ENCODE measurements at places on chromosomes 5 and 9. TPM values are rescaled to one million over a fixed set of nuclear protein-coding genes. Genes with fewer than 3 reads are reported as not detected.

The AJM1 gene
- total RNA-seq: 4.2 TPM

The GRXCR2 gene
- total RNA-seq: not detected

The IRX1 gene
- total RNA-seq: not detected

The GPR151 gene
- not detected for total RNA-seq

The FST gene
- 0.36 TPM for total RNA-seq

GRCh38 chr5:174159327-174160114 lies 114.0 kb downstream of the NSG2 start:
- peaks cover 2% of the 10 kb centered on the region for H3K27me3 ChIP-seq
- DNase-seq: no peak
- H3K4me1 ChIP-seq: no peaks in the 10 kb centered on the region

DNA sequence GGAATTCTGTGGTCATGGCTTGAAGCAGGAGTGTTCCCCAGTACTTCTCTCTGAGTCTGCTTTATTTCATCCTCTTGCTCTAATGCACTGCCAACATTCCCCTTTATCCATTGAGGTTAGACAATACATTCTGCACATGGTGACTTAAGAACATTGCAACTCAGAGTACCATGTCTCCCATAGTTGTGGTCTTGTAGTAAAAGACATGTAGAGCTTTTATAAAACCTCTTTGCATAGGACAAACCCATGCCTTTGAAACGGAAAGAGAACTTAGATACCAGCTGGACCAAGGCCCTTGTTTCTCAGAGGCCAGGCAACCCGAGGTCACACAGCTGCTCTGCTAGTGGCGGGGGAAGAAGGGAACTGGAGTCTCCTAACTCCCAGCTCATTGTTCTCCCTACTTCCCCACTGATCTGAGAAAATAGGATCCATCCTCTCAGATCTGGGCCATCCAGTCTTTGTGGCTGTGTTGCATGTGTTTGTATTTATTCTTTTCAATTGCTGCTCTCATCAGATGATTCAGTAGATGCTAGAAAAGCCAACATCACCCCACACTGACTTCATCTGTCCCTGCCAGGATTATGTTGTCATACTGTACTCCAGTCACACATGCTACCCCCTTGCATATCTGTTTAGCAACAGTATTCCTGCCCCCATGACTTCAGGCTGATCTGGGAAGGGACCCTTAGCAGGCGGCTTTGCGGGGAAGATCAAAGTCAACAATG lies 236.9 kb downstream of the SAXO1 start:
- H3K4me1 ChIP-seq: no peaks in the 10 kb centered on the region
- no peak overlapping the region for H3K27ac ChIP-seq
- no peaks in the 10 kb centered on the region for H3K27me3 ChIP-seq
- DNase-seq: no peak
- no peaks in the 10 kb centered on the region for H3K36me3 ChIP-seq
- no peak overlapping the region for H3K4me3 ChIP-seq

- H3K4me3 ChIP-seq: peak overlapping the region; percentile 100
- H3K27me3 ChIP-seq: peaks cover 5% of the 10 kb centered on the region
- peaks cover 39% of the 10 kb centered on the region for H3K36me3 ChIP-seq
- no peak for DNase-seq
- peaks cover 33% of the 10 kb centered on the region for H3K4me1 ChIP-seq
- H3K27ac ChIP-seq: peak overlapping the region; percentile 94
Observed at GRCh38 chr5:177591690-177592009, 353 bp upstream of the TMED9 start.

- no peak overlapping the region for H3K27ac ChIP-seq
- peaks cover 10% of the 10 kb centered on the region for H3K4me1 ChIP-seq
- no peaks in the 10 kb centered on the region for H3K27me3 ChIP-seq
- no peak for DNase-seq
Observed at GRCh38 chr5:122141751-122142150, 12.4 kb downstream of the ZNF474 start.

DNA sequence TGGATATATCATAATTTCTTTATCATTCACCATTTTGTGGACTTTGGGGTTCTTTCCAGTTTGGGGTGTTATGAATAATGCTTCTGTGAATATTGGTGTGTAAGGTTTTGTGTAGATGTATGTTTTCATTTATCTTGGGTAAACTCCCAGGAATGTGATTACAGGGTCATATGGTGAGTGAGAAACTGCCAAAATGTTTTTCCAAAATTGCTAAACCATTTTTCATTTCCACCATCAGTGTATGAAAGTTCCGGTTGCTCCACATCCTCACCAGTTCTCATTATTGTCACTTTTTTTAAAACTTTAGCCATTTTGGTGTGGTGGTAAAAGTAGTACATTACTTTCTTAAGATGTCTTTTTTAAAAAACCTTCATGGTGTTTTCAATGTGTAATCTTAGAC lies 152.9 kb downstream of the NIPBL start:
- H3K27ac ChIP-seq: no peak overlapping the region
- H3K36me3 ChIP-seq: peaks cover 26% of the 10 kb centered on the region
- no peaks in the 10 kb centered on the region for H3K4me1 ChIP-seq
- no peaks in the 10 kb centered on the region for H3K27me3 ChIP-seq
- no peak for DNase-seq

DNA sequence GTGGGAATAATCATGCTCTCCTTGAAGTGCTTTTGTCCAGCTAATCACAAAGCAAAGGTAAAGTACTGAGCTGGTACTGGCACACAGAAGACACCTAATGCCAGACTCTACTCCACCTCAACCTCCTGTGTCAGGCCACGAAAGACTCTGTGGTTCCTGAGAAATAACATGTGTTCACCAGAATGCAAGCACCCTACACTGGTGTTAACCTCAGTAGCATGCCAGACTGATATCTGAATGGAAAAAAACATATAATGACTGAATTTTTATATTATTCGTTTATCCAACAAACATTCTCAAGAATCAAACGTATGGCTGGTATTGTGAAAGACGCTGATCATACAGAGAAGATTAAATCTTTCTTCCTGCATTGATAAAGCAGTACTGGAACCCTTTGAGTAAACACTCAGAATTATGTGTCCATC lies 97.1 kb upstream of the IFNE start:
- H3K27me3 ChIP-seq: no peaks in the 10 kb centered on the region
- no peaks in the 10 kb centered on the region for H3K36me3 ChIP-seq
- no peak overlapping the region for H3K27ac ChIP-seq
- H3K4me3 ChIP-seq: peak overlapping the region; percentile 37
- H3K4me1 ChIP-seq: peaks cover 39% of the 10 kb centered on the region
- peak; percentile 40 for DNase-seq

GRCh38 chr5:111415053-111415452 lies 97.3 kb downstream of the STARD4 start:
- no peaks in the 10 kb centered on the region for H3K27me3 ChIP-seq
- no peak overlapping the region for H3K4me3 ChIP-seq
- peak; percentile 26 for DNase-seq
- no peak overlapping the region for H3K27ac ChIP-seq

GRCh38 chr9:1979741-1980367 lies 35.3 kb upstream of the SMARCA2 start:
- H3K36me3 ChIP-seq: no peaks in the 10 kb centered on the region
- H3K4me1 ChIP-seq: no peaks in the 10 kb centered on the region
- no peaks in the 10 kb centered on the region for H3K27me3 ChIP-seq
- no peak for DNase-seq
- no peak overlapping the region for H3K27ac ChIP-seq
- no peak overlapping the region for H3K4me3 ChIP-seq

DNA sequence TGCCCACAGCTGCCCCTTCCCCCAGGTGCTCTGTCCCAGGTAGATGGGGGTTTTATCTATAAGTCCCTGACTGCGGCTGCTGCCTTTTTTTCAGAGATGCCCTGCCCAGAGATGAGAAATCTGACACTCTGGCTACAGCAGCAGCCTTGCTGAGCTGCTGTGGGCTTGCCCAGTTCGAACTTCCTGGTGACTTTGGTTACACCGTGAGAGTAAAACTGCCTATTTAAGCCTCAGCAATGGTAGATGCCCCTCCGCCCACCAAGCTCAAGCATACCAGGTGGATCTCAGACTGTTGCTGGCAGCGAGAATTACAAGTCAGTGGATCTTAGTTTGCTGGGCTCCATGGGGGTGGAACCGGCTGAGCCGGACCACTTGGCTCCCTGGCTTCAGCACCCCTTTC lies 56.8 kb downstream of the MINAR2 start:
- no peak overlapping the region for H3K4me3 ChIP-seq
- peaks cover 4% of the 10 kb centered on the region for H3K27me3 ChIP-seq
- no peaks in the 10 kb centered on the region for H3K4me1 ChIP-seq
- H3K36me3 ChIP-seq: peaks cover 2% of the 10 kb centered on the region
- DNase-seq: no peak
- no peak overlapping the region for H3K27ac ChIP-seq

GRCh38 chr9:123349691-123350480 lies 6.1 kb upstream of the CRB2 start:
- no peak overlapping the region for H3K27ac ChIP-seq
- H3K4me1 ChIP-seq: no peaks in the 10 kb centered on the region
- no peak overlapping the region for H3K4me3 ChIP-seq
- no peaks in the 10 kb centered on the region for H3K36me3 ChIP-seq
- peaks cover 16% of the 10 kb centered on the region for H3K27me3 ChIP-seq
- peak; percentile 72 for DNase-seq

- no peaks in the 10 kb centered on the region for H3K27me3 ChIP-seq
- no peak overlapping the region for H3K4me3 ChIP-seq
- peaks cover 68% of the 10 kb centered on the region for H3K4me1 ChIP-seq
- no peak overlapping the region for H3K27ac ChIP-seq
- DNase-seq: no peak
Observed at GRCh38 chr9:286071-286740, 71.5 kb downstream of the DOCK8 start.

DNA sequence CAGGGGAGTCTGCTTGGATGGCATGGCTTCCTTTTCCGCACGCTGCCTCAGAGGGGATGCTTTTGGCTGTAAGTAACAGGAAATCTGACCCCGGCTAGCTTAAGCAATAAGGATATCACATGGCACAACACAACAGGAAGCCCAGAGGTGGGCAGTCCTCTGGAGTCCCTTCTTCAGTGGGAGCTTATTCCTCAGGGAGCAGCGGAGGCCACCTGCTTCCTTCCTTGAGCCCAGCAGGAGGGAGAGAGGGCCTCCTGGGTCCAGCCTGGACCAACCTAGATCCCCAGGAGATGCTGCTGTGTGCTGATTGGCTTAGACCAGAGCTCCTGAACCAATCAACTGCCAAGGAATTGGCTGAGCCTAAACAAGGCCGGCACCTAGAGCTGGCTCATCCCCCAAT lies 66.3 kb downstream of the C9orf50 start:
- H3K36me3 ChIP-seq: no peaks in the 10 kb centered on the region
- H3K4me1 ChIP-seq: peaks cover 4% of the 10 kb centered on the region
- no peak overlapping the region for H3K4me3 ChIP-seq
- H3K27ac ChIP-seq: no peak overlapping the region

- H3K36me3 ChIP-seq: no peaks in the 10 kb centered on the region
- H3K4me1 ChIP-seq: peaks cover 21% of the 10 kb centered on the region
- DNase-seq: no peak
- H3K27me3 ChIP-seq: peaks cover 75% of the 10 kb centered on the region
- H3K27ac ChIP-seq: no peak overlapping the region
Observed at GRCh38 chr5:174725261-174725990, 1.0 kb downstream of the MSX2 start.

DNA sequence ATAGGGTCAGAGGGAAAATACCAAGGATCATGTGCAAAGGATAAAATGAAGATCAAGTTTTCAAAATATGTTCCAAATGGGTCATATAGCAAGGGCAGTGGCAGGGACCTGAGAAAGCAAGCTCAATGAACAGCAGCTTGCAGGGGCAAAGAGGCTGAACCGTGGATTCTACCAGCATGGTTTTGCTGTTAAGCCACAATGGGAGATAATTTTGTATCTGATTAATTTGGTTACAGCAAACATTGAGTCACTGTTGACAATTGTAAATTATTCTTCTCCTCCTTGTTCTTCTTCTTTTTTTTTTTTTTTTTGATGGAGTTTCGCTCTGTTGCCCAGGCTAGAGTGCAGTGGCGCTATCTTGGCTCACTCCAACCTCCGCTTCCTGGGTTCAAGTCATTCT lies 18.4 kb upstream of the ERAP2 start:
- H3K4me1 ChIP-seq: peaks cover 5% of the 10 kb centered on the region
- H3K4me3 ChIP-seq: no peak overlapping the region
- H3K27me3 ChIP-seq: no peaks in the 10 kb centered on the region
- DNase-seq: no peak

GRCh38 chr5:179825655-179826182 lies 5.0 kb downstream of the SQSTM1 start:
- H3K27me3 ChIP-seq: no peaks in the 10 kb centered on the region
- peaks cover 40% of the 10 kb centered on the region for H3K4me1 ChIP-seq
- no peak overlapping the region for H3K4me3 ChIP-seq
- H3K27ac ChIP-seq: peak overlapping the region; percentile 14
- no peak for DNase-seq
- H3K36me3 ChIP-seq: peaks cover 66% of the 10 kb centered on the region

DNA sequence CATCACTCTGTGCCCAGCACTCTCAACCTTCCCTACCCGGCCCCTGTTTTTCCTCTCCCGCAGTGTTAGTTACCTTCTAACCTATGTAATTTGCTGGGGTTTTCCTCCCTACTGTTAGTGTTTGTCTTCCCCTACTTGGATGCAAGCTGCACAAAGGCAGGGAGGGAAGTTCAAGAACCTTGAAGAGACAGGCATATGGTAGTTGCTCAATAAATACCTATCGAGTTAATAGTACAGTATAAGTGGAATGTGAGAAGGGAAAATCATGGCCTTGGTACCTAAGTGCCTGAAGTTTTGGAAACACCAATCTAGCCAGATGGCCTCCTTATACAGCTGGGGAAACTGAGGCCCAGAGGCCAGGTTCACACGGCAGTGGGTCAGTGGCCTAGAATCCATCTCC lies 24.2 kb downstream of the PDGFRB start:
- no peak for DNase-seq
- no peak overlapping the region for H3K27ac ChIP-seq
- peaks cover 2% of the 10 kb centered on the region for H3K27me3 ChIP-seq

- no peaks in the 10 kb centered on the region for H3K4me1 ChIP-seq
- no peak overlapping the region for H3K4me3 ChIP-seq
- no peaks in the 10 kb centered on the region for H3K36me3 ChIP-seq
- no peak for DNase-seq
- no peaks in the 10 kb centered on the region for H3K27me3 ChIP-seq
Observed at GRCh38 chr9:80787636-80788035, 901.7 kb downstream of the TLE1 start.

- peaks cover 42% of the 10 kb centered on the region for H3K4me1 ChIP-seq
- DNase-seq: peak; percentile 25
- H3K36me3 ChIP-seq: no peaks in the 10 kb centered on the region
- H3K4me3 ChIP-seq: no peak overlapping the region
- peak overlapping the region; percentile 44 for H3K27ac ChIP-seq
Observed at GRCh38 chr5:159240301-159240870, 22.7 kb upstream of the UBLCP1 start.

GRCh38 chr9:136292591-136293448 lies 11.1 kb downstream of the CCDC187 start:
- DNase-seq: no peak
- no peaks in the 10 kb centered on the region for H3K4me1 ChIP-seq
- no peak overlapping the region for H3K4me3 ChIP-seq
- no peaks in the 10 kb centered on the region for H3K27me3 ChIP-seq
- no peaks in the 10 kb centered on the region for H3K36me3 ChIP-seq

Data from activated CD4-positive, alpha-beta memory T cell treated with anti-CD3 and anti-CD28 coated beads for 36 hours (primary cell).